Activated CD4-positive, alpha-beta memory T cell treated with anti-CD3 and anti-CD28 coated beads, Interleukin-2, amount 10 ng/mL, durations not matched to agents 7 days and 5 days (primary cell): ENCODE measurements at places on chromosomes 6 and 20. TPM values are rescaled to one million over a fixed set of nuclear protein-coding genes. Genes with fewer than 3 reads are reported as not detected.
A peak's percentile ranks its signal among the peaks of the same experiment; 100 is the strongest.

Gene VGLL2
- total RNA-seq: not detected

Gene MYO6
- 4.3 TPM for total RNA-seq

Gene MUC22
- not detected for total RNA-seq

DNA sequence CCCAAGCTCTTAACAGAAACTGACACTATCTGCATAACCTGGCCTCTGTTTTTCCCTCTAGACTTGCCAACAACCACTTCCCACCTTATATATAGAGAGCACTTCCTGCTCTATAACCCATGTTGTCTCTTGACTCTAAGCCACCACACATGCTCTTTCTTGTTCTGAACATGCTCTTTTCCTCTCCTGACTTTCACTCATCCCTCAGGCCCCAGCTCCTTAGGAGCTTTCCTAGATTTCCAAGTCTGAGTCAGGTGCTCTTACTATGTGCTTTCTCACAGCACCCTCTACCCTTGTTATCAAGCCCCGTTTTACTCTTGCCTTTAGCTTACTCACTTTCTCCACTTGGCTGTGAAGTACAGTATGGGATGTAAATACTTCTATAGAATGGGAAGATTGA lies 143.9 kb upstream of the EYA4 start:
- DNase-seq: no peak
- no peaks in the 10 kb centered on the region for H3K4me1 ChIP-seq
- no peak overlapping the region for H3K27ac ChIP-seq
- H3K4me3 ChIP-seq: no peak overlapping the region

DNA sequence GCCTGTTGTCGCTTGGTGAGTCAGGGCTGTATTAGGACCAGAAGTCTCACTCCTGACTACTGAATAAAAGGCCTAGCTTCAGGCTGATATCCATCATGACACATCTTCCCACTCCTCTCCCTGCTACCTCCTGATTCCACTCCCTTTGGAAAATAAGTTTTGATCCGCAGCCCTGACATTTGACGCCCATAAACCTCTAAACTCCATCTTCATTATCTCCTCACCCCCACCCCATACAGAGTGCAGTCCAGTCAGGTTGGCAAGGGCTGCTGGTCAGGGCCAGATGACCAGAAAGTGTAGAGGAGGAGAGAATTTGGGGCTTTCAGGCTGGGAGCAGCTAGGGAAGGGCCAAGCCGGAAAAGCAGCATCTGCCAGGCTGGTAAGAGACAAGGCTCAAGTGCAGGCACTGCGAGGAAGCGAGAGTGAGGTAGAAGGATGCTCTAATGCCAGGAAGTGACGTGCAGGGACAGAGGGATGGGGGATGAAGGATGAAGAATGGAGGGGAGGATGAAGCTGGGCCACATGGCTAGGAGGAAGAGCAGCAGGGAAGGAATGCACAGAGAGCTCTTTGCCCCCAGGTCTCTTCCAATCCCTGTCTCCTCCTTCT lies 1.2 kb downstream of the GGT7 start:
- H3K4me3 ChIP-seq: no peak overlapping the region
- H3K27ac ChIP-seq: no peak overlapping the region
- H3K27me3 ChIP-seq: peaks cover 4% of the 10 kb centered on the region
- no peaks in the 10 kb centered on the region for H3K36me3 ChIP-seq

Gene HNF4A
- not detected for total RNA-seq

DNA sequence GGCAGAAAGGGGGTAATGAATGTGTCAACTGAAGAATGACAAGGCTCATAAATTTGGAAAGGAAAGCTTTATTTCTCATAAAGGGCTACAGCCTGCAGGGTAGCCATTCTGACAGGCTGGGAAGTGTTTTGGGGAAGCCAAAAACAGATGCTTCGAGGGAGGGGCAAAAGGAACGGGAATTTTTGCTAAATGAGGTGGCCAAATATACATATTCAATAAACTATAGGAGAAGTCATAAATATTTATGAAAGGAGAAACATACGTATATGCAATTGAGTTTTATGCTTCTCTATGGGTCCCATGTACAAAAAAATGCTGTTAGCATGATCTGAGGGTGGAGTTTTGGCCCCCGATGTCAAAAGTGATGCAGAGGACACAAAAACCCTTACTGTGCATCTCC lies 180.7 kb downstream of the FNDC1 start:
- H3K36me3 ChIP-seq: no peaks in the 10 kb centered on the region
- no peak overlapping the region for H3K27ac ChIP-seq
- H3K4me3 ChIP-seq: no peak overlapping the region

DNA sequence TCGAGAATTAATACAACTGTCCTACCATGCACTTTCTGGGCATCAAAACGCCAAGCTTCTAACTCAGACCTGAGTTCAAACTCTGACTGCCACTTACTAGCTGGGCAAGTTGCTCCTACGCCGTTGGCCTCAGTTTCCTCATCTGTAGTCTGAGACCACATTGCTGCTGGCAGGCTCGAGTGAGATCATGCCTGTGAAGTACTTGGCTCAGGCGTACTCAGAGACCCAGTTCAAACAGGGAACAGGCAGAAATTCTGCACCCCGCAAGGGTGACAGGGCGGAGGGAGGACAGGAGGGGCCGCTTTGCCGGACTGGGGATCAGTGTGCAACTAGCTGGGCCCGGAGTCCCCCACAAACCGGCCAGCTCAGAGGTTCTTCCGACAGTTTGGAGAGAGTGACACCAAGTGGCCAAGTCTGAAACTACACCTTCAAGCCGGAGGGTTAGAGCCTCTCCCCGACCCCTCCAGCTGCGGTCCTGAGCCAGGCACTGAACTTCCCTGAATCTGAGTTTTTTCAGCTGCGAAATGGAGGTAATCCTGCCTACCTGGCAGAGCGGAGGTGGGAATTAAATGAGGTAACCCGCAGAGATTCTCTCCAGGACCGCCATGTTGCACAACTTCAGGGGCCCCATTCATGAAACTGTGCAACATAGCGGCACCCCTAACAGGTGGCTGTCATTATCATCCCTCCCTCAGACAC lies 46.0 kb upstream of the PTPN1 start:
- no peaks in the 10 kb centered on the region for H3K36me3 ChIP-seq
- DNase-seq: peak; percentile 63
- H3K27me3 ChIP-seq: peaks cover 8% of the 10 kb centered on the region
- peaks cover 14% of the 10 kb centered on the region for H3K4me1 ChIP-seq
- no peak overlapping the region for H3K4me3 ChIP-seq

Gene TREM2
- total RNA-seq: not detected

GRCh38 chr6:10421921-10422736 lies 7.3 kb upstream of the TFAP2A start:
- no peak overlapping the region for H3K27ac ChIP-seq
- no peak for DNase-seq
- H3K36me3 ChIP-seq: peaks cover 24% of the 10 kb centered on the region

- no peak overlapping the region for H3K27ac ChIP-seq
- H3K27me3 ChIP-seq: no peaks in the 10 kb centered on the region
- no peak for DNase-seq
- peaks cover 11% of the 10 kb centered on the region for H3K4me1 ChIP-seq
- H3K4me3 ChIP-seq: no peak overlapping the region
These were observed 33.2 kb upstream of the NCOA3 start for GRCh38 chr20:47468290-47469050.

Gene SYCP2
- total RNA-seq: 5.4 TPM

DNA sequence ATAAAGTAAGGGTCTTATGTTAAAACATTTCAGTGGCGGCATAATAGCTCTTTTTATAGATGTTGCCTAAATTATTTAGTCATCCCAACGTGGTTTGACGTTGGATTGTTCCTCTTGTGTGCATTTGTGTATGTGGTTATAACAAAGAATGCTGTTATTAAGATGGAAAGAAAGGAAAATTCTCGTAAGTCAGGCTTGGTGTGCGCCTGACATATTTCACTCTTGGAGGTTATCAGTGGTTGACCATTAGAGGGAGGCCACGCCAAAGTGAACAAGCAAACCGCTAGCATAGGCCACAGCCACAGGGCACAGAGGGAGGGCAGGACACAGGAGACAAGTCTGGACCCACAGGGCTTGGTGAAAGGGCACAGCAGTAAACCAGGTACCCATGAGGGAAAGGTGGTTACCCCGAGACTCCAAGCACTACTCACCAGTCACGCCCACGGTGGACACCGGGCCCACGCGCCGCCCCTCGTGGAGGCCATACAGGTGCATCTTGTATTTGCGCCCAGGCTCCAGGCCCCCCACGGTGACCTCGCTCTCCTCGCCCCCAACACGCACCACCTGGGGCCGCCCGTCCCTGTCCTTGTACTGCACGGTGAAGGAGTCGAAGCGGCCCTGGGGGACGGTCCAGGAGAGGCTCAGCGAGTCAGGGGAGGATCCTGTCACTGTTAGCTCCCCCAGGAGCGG lies 22.9 kb downstream of the CYP21A2 start:
- H3K36me3 ChIP-seq: no peaks in the 10 kb centered on the region
- H3K27ac ChIP-seq: no peak overlapping the region
- peaks cover 2% of the 10 kb centered on the region for H3K4me1 ChIP-seq
- peaks cover 7% of the 10 kb centered on the region for H3K27me3 ChIP-seq

DNA sequence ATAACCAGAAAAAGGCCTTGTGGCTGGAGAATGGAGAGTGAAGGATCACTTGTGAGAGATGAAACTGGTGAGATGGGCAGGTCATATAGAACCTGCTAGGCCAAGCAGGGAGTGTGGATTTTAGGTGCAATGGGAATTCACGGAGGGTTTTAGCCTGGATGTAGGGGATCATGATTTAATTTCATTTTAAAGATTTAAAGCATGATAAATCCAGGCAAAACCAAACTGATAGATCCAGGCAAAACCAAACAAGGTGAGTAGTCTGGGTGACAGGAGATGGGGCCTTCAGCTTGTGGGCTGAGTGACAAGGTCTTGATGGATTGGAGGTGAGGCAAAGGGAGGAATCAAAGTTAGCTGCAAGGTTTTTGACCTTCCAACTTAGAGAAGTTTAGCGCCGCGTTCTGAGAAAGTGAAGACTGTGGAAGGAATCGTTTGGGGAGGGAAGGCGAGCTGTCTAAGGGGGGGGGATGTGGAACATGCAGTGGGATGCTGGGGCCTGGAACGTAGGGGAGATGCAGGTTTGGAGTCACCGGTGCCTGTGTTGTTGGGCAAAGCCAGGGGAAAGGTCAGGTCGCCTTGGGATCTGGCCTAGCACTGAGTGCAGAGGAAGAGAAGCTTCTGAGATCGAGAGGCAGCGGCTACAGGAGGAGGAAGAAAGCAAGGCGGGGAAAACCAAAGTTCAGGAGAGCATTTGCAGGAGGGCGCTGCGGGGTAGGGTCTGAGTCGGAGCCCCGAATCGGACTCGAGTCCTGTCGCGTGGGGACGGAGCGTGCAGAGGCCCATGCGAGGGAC lies 1.3 kb upstream of the PLCG1 start:
- H3K4me1 ChIP-seq: peaks cover 55% of the 10 kb centered on the region
- H3K4me3 ChIP-seq: peak overlapping the region; percentile 66
- H3K27ac ChIP-seq: peak overlapping the region; percentile 74

- peaks cover 25% of the 10 kb centered on the region for H3K36me3 ChIP-seq
- DNase-seq: no peak
- H3K27ac ChIP-seq: no peak overlapping the region
- H3K4me3 ChIP-seq: no peak overlapping the region
These were observed 12.8 kb upstream of the PLN start for GRCh38 chr6:118535176-118535844.

DNA sequence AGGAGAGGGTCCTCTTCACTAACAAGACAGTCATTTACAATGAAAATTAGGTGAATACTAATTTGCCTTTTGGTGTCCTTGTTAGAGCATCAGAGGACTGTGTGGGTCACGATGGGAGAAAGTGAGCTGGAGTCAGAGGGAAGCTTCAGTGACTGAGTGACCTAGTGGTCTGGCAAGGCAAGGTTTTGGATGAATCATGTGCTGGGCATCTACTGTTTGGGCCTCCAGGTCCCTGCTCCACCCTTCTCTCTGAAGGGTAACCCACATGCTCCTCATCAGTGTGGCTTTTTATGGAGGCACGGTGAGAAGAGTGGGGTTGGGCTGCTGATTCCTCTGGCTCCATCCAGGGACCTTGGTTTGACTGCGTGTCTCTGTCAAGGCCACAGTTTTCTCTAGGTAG lies 60.5 kb upstream of the EXOC2 start:
- no peaks in the 10 kb centered on the region for H3K36me3 ChIP-seq
- DNase-seq: no peak
- no peak overlapping the region for H3K27ac ChIP-seq
- no peaks in the 10 kb centered on the region for H3K27me3 ChIP-seq
- no peak overlapping the region for H3K4me3 ChIP-seq

GRCh38 chr6:22873513-22874136 lies 304.3 kb downstream of the HDGFL1 start:
- no peak overlapping the region for H3K4me3 ChIP-seq
- no peak for DNase-seq
- no peaks in the 10 kb centered on the region for H3K27me3 ChIP-seq
- H3K4me1 ChIP-seq: no peaks in the 10 kb centered on the region
